Osteocyte (in vitro differentiated cells): ENCODE measurements at places on chromosomes 5 and 9. TPM values are rescaled to one million over a fixed set of nuclear protein-coding genes. Genes with fewer than 3 reads are reported as not detected.

The PCDHGB4 gene
- 10.8 and 11.9 TPM in 2 replicates for total RNA-seq

The TMEM245 gene
- 40.0 and 41.0 TPM in 2 replicates for total RNA-seq

The ELOVL7 gene
- 0.46 and 0.47 TPM in 2 replicates for total RNA-seq

The TBC1D9B gene
- total RNA-seq: 135 and 136 TPM in 2 replicates

The ARID3C gene
- not detected in 2 replicates for total RNA-seq

The RMI1 gene
- 8.2 and 8.7 TPM in 2 replicates for total RNA-seq

The GFI1B gene
- total RNA-seq: not detected in 2 replicates

The PPP3R2 gene
- total RNA-seq: not detected in 2 replicates

DNA sequence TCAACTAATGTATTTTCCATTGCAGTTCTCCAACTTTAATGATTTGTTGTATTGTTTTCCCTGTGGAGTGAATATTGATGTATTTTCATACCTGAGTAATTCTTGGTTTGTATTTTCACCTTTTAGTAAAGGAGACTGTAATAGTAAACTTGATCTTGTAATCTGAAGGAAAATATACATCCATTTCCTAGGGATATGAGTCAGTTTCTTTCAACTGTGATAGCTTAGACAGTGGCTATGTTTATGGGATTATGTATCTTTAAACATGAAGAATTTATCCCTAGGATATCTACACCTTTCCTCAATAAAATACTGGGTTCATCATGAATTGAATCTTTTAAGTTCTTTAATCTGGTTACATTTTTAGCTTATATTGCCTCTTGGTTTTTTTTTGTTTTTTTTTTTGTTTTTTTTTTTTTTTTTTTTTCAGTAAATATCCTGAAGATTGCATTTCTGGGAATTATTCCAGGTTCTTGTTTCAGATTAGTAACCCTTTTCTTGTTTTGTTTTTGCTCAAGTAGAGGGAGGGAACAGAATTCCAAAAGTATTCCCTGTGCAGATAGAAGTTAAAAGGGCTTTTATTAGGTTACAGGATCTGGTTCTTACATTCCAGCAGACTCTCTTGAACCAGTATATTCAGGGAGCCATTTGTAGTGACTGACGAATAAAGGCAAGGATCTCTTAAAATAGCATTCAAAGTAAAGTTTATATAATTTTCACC is 7.1 kb downstream of the WDR36 start:
- no peak overlapping the region for H3K4me3 ChIP-seq
- H3K36me3 ChIP-seq: peaks cover 42% of the 10 kb centered on the region
- peaks cover 2% of the 10 kb centered on the region for H3K4me1 ChIP-seq
- no peak for DNase-seq

- peaks cover 16% of the 10 kb centered on the region for H3K4me1 ChIP-seq
- no peak for DNase-seq
- peak overlapping the region; percentile 84 for H3K27ac ChIP-seq
- peaks cover 23% of the 10 kb centered on the region for H3K36me3 ChIP-seq
Measured at GRCh38 chr9:128523199-128523925, 18.8 kb downstream of the GLE1 start.

DNA sequence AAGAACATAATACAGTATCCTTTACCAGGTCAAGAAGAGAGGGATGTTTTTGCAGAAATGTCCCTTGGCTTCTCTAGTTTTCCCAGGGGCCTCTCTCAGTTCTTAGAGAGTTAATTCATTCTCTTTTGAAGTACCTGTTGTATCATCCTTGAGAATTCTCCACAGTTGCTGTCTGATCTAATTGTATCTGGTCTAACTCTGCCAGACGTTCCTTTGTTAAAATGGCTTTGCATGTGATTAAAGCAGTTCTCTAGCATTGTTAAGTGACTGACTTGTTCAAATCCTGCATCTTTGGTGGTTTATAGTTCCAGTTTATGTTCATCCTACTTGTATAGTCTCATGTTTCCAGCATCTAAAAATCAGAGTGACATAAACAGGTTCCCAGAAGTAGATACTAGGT is 65.0 kb downstream of the KIAA1958 start:
- no peak overlapping the region for H3K27ac ChIP-seq
- H3K4me3 ChIP-seq: no peak overlapping the region
- H3K36me3 ChIP-seq: no peaks in the 10 kb centered on the region
- no peak for DNase-seq

DNA sequence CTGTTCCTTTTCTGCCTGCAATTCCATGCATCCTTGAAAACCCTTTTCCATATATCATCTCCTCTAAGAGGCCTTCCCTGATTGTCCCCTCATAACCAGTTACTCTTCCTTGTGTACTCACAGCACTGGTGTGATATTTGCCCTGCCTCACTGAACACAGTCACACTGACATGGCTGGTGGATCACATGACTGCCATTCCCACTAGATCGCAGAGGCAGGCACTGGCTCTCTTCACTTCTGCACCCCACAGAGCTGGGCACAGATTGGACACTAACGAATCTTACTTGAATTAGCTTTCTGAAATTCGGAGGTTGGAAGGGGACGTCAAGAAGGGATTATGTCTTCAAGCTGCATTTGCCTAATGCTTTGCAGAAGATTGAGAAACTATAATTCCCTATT is 208.0 kb downstream of the PAPPA start:
- no peak overlapping the region for H3K4me3 ChIP-seq
- H3K27ac ChIP-seq: peak overlapping the region; percentile 55
- peaks cover 7% of the 10 kb centered on the region for H3K4me1 ChIP-seq
- no peaks in the 10 kb centered on the region for H3K27me3 ChIP-seq
- peaks cover 60% of the 10 kb centered on the region for H3K36me3 ChIP-seq

GRCh38 chr5:142722146-142722545 is 36.3 kb upstream of the FGF1 start:
- H3K27ac ChIP-seq: no peak overlapping the region
- H3K27me3 ChIP-seq: no peaks in the 10 kb centered on the region
- peaks cover 57% of the 10 kb centered on the region for H3K4me1 ChIP-seq
- DNase-seq: no peak
- no peaks in the 10 kb centered on the region for H3K36me3 ChIP-seq

DNA sequence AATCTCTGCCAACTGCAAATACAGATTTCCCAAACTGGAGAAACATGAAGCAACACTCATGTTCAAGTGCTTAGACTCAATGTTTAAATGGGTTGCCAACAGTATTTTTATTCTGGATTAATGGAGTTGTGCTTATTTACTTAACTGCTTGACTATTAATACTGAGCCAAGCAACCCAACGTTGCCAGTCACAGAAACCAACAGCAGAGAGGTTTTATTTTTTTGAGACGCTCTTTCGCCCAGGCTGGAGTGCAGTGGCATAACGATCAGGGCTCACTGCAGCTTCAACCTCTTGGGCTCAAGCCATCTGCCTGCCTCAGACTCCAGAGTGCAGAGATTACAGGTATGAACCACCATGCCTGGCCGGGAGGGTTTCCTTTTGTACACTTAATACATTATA is 8.5 kb upstream of the TMEM268 start:
- DNase-seq: no peak
- H3K4me3 ChIP-seq: no peak overlapping the region
- peaks cover 40% of the 10 kb centered on the region for H3K36me3 ChIP-seq
- no peak overlapping the region for H3K27ac ChIP-seq
- peaks cover 18% of the 10 kb centered on the region for H3K4me1 ChIP-seq

- peaks cover 4% of the 10 kb centered on the region for H3K27me3 ChIP-seq
- H3K27ac ChIP-seq: no peak overlapping the region
- no peaks in the 10 kb centered on the region for H3K36me3 ChIP-seq
- H3K4me1 ChIP-seq: no peaks in the 10 kb centered on the region
Measured at GRCh38 chr5:58764199-58764598, 181.3 kb downstream of the RAB3C start.

- H3K27ac ChIP-seq: no peak overlapping the region
- H3K4me1 ChIP-seq: no peaks in the 10 kb centered on the region
- no peaks in the 10 kb centered on the region for H3K36me3 ChIP-seq
- no peak for DNase-seq
- H3K27me3 ChIP-seq: peaks cover 50% of the 10 kb centered on the region
Measured at GRCh38 chr5:171795381-171795780, 9.8 kb downstream of the SMIM23 start.

- peak overlapping the region; percentile 97 for H3K27ac ChIP-seq
- H3K4me1 ChIP-seq: peaks cover 87% of the 10 kb centered on the region
- no peaks in the 10 kb centered on the region for H3K36me3 ChIP-seq
- peak overlapping the region; percentile 57 for H3K4me3 ChIP-seq
- DNase-seq: peak; percentile 93
Measured at GRCh38 chr9:129482521-129483414, 138.1 kb downstream of the C9orf50 start.

GRCh38 chr9:89122949-89123348 is 55.7 kb downstream of the SHC3 start:
- H3K27me3 ChIP-seq: no peaks in the 10 kb centered on the region
- no peak overlapping the region for H3K27ac ChIP-seq
- no peaks in the 10 kb centered on the region for H3K4me1 ChIP-seq
- DNase-seq: no peak

DNA sequence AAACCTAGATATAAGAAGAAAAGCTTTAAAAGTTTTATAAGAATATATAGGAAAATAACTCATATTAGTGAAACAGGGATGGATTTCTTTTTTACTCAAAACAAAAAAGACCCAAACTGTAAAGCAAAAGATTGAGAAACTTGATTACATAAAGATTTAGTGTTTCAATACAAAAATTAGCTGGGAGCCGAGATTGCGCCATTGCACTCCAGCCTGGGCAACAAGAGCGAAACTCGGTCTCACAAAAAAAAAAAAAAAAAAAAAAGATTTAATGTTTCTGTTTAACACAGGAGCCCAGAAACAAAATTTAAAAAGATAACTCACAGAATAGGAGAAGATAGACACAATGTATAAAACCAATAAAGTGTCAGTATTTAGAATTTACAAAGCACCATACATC is 45.2 kb downstream of the CDC14B start:
- no peak overlapping the region for H3K27ac ChIP-seq
- DNase-seq: no peak

GRCh38 chr9:103533318-103533717 is 538.2 kb downstream of the CYLC2 start:
- no peak overlapping the region for H3K4me3 ChIP-seq
- H3K36me3 ChIP-seq: no peaks in the 10 kb centered on the region
- no peaks in the 10 kb centered on the region for H3K4me1 ChIP-seq
- no peak overlapping the region for H3K27ac ChIP-seq

DNA sequence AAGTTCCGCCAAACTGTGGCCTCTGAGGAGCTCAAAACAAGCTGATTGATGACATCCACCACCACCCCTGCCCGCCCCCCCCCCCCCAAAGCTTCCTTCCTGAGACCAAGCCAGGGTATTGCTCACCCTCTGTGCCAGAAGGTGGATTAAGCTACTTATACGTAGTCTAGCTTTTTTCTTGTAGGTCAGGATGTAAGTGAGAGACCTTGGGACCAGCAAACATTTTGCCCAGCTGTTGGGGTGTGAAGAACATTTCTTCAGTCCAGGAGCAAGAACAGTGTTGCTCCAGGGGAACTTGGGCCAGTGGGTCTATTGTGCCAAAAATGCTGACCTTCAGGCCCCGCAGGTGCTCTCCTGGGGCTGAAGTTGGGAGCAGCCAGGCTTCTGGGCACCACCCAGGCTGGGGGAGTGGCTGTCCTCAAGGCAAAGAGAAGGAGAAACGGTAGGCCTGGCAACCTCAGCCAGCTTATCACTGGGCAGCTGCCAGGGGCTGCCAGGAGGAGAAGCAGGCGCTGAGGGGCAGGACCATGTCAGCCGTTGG is 18.0 kb downstream of the NEURL1B start:
- H3K27ac ChIP-seq: peak overlapping the region; percentile 84
- no peaks in the 10 kb centered on the region for H3K36me3 ChIP-seq
- H3K4me3 ChIP-seq: no peak overlapping the region
- no peaks in the 10 kb centered on the region for H3K27me3 ChIP-seq
- DNase-seq: no peak
- peaks cover 18% of the 10 kb centered on the region for H3K4me1 ChIP-seq

DNA sequence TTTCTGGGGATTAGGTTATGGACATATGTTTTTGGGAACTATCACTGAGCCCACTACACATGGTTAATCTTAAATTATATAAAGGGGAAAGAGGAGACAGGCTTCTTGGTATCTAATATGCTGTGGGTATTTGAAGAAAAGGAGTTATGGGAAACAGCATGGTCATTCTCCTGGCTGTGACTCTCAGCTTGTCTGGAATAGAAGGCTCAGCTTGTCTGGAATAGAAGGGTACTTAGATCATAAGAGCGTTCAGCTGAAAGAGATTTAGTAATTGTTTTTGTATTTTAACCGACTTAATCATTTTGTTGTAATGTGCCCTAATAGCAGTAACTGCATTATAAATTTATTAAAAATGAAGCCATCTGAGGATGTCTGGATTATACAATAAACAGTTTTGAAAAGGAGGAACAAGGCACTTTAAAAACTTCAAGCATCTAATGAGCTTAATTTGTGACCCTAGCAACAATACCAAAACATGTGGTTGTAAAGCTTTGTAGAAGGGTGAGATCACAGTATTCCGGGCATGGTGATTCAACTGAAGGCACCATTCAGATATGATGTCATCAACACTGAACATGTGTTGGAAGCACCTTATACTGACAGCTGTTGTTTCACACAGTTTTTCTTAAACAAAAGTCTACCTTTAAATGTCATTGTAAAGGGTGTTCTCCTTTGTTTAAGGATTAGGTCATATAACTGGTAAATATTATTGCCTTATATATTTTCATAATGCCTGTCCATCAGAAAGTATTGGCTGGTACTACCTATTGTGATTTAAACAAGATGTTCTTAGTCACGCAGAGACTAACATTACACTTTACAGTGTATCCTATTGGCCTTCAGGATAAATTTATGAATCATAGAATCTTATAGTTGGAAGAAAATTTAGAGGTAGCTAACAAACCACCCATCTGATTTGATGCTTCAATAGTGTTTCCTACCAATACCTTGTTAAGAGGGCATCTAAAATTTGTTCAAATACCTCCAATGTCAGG is 2174.1 kb upstream of the WWC1 start:
- no peak overlapping the region for H3K27ac ChIP-seq
- no peaks in the 10 kb centered on the region for H3K27me3 ChIP-seq
- DNase-seq: no peak
- no peaks in the 10 kb centered on the region for H3K36me3 ChIP-seq

DNA sequence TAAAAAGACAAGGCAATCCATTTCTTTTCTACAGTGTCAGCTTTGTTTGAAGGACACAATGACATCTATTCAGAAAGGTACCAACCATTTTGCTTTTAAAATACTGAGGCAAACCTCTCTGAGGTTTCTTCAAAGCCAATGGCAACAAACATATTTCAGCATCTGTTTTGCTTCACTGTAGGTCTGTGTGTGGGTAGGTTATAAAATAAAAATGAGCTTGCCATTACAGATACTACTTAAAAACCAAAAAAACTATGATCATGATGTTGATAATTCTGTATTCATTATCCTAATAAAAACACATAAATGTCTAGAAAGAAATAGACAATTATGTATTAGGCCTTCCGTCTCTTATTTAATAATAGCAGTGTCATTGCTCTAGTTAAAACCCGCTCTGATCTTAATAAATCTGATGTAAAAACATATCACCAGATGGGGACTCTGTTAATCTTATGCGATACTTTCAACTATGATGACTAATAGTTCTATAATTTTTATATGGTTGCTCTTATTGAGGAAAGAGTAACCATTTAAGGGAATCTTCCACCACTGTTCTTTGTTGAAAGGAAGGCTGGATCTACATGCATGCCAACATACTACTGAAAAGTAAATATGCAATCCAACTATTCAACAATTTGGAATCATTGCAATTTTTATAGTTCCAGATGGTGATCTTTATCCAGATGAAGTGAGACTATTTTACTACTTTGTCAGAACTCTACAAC is 647.2 kb downstream of the PDE4D start:
- H3K4me1 ChIP-seq: peaks cover 56% of the 10 kb centered on the region
- H3K36me3 ChIP-seq: peaks cover 5% of the 10 kb centered on the region
- no peak overlapping the region for H3K4me3 ChIP-seq
- no peaks in the 10 kb centered on the region for H3K27me3 ChIP-seq
- no peak for DNase-seq
- H3K27ac ChIP-seq: peak overlapping the region; percentile 75
